ENCODE measurements at places on chromosomes 4 and X.

GRCh38 chrX:132940727-132941327, 17.6 kb downstream of the HS6ST2 start:
- no peak for DNase-seq

DNA sequence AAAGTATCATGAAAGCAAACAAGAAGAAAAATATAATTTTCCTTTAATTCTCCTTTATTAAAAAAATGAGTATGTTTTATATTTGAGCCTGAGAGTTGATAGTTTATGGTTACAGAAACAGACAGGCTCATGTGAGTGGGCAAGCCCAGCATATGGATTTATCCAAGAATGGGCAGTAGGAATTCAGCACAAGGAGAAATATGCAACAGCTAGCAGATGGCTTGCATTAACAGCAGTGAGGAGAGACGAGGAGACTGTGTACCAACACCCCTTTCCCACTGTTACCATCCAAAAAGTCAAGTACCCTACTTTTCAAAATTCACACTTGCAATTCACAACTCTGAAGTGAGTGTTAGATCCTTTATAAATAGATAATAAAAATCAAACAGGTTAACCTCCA, 1760.2 kb upstream of the TENM3 start:
- DNase-seq, result no peak

GRCh38 chr4:54843946-54844345, 186.2 kb downstream of the KIT start:
- no peak for DNase-seq

GRCh38 chr4:88517825-88518224, 5.8 kb downstream of the PYURF start:
- no peak for DNase-seq

DNA sequence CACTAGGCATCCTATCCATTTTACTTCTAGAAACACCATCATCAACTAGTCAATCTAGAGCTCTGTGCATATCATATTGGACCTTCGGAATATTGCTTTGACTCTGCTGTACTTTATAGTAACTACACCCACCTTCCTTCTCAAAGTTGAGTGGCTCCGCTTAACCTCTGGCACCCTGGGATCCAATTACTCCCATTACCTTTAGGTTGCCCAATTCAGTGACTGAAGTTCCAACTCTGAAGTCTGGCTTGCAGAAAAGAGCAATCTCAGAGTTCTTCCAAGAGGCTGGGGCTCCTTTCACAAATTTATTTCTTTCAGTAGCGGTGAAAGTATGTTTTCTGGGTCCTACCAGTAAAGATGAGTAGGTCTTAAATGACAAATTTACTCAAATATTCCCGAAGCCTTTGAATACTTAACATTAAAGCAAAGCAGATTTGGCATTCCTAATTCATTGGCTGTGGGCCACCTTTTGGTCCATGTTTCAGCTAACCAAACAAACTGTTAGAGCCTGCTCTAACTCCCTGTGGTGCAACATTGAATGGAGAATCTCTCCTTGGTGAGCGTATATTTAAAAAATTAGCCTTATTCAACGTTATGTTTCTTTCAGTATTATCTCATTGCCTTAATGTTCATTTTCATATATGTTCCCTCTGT, 1215.8 kb downstream of the RAPGEF2 start:
- DNase-seq, result no peak

GRCh38 chr4:124711471-124712371, 811 bp downstream of the ANKRD50 start:
- peak; percentile 30 for DNase-seq

DNA sequence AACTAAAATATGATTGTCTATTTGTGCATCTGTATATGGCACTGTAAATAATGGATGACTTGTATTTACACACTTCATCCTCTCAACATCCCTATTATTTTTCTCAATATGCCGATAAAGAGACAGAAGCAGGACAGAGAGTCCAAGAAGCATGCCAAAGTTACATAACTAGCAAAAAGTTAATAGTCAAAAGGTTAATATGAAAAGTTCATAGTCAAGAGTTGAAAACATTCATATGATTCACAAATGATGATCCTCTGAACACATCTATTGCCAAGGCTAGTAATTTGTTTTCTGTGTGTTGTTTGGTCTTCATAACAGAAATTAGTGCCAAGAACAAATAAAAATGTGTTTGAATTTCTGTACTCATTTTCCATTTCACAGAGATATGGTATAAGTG, 231.0 kb downstream of the ADAMTS3 start:
- DNase-seq, result no peak

DNA sequence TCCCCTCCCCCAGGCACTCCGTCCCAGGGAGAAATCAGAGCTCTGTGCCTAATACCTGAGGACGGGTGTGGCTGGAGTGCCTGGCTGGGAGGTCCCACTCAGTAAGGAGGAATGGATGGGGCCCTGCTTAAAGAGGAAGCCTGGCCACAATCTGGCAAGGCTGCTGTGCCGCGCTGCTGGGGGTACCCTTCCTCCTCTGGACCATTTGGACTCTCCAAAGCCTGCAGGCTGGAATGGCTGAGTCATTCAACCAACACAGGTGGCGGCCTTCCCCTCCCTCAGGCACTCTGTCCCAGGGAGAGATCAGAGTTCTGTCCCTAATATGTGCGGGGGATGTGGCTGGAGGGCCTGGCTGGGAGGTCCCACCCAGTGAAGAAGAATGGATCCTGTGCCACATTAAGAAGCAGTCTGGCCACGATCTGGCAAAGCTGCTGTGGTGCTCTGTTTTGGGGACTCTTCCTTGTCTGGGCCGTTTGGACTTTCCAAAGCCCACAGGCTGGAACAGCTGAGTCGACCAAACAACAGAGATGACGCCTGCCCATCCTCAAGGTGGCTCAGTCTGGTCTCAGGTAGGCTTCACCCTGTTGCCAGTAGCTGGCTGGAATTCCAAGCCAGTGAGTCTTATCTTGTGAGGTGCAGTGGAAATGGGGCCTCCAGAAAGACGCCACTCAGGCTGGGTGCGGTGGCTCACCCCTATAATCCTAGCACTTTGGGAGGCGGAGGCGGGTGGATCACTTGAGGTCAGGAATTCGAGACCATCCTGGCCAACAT, 127.3 kb upstream of the HUWE1 start:
- no peak for DNase-seq

GRCh38 chrX:48945517-48946348, 11.7 kb downstream of the OTUD5 start:
- peak; percentile 75 for DNase-seq

GRCh38 chr4:121070696-121071639, 1.4 kb downstream of the NDNF start:
- peak; percentile 43 for DNase-seq

- DNase-seq, result no peak
Observed at GRCh38 chr4:103137446-103137827, 37.8 kb upstream of the BDH2 start.

GRCh38 chr4:88908003-88908402, 149.0 kb downstream of the FAM13A start:
- DNase-seq, result no peak

DNA sequence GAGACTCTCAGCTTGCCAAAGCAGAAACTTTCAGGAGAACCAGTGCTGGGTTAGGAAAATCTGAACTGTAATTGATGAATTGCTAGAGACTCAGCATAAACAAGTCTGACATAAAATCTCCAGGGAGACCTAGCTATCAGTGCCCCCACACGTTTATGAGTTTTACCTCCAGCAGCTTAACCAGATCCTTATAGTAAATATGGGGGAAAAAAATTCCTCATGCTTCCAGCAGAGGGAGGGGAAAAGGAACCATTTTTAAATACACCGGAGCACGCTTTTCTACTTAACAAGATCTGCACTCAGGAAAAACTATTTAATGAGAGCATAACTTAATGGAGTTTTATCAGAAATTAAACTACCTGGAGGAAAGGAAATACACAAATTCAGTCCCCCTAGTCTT, 1040.7 kb upstream of the INTU start:
- no peak for DNase-seq

- no peak for DNase-seq
Observed at GRCh38 chr4:661881-662761, 12.0 kb downstream of the ATP5ME start.

DNA sequence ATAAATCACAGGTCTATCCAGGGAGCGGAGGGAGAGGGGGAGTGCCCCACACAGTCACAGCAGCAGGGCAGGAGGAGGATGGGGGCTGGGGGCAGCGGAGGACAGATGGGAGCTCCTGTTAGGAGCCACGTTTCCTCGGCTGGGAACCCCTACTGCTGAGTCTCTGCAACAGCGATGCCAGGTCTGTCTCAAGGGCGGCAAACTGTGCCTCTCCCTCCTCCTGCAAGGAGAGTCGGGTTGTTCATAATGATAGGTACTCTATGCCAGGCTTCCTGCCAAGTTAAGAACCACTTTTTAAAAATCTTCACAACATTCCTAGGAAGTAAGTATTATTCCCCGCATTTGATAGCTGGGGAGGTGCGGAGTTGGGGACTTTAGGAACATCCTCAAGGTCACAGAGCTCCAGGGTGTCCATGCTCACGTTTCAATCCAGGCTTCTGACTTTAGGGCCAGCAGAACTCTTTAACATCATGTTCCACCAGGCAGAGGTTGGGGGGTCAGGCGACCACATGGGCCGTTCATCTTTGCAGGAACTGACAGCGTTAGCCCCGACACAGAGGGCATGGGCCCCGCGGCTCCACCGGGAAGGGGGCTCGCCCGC, 98.3 kb upstream of the MAML3 start:
- DNase-seq, result peak; percentile 15

DNA sequence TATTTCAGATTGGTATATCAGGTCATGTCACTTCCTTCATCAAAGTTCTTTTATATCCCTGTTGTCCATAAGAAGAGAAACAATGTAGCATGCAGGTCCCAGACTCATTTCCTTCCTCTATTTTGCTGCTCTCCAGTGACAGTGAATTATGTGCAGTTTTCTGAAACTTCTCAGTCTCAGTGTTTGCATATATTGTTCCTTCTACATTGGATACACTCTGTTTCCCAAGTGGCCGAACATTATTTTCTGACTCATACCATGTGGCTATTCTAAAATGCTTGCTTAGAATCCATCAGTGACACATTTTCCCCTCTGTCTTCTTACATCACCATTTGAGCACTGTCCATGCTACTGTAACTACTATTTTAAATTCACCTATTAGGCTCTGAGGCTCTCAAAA, 305.7 kb downstream of the PDHA2 start:
- DNase-seq, result no peak

DNA sequence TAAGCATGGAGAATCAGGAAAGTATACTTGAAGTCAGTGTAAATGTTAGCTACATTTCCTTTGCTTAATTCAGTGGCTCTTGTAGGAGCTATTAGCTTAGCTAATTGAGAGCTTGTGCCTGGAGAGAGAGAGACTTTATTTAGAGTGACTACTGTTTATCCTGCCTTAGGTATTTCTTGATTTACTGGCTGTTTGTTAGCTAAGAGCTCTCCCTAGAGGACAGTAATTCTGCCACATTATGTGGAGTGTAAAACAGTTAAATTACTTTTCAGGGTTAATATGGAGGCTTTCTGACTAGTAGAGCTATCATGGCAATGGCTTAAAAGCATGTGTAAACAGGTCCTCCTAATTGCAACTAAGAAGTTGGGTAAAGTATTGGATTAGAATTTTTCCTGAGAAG, 306.5 kb upstream of the TECRL start:
- DNase-seq, result no peak

- DNase-seq, result no peak
Observed at GRCh38 chr4:8307714-8308113, 38.2 kb downstream of the HTRA3 start.

DNA sequence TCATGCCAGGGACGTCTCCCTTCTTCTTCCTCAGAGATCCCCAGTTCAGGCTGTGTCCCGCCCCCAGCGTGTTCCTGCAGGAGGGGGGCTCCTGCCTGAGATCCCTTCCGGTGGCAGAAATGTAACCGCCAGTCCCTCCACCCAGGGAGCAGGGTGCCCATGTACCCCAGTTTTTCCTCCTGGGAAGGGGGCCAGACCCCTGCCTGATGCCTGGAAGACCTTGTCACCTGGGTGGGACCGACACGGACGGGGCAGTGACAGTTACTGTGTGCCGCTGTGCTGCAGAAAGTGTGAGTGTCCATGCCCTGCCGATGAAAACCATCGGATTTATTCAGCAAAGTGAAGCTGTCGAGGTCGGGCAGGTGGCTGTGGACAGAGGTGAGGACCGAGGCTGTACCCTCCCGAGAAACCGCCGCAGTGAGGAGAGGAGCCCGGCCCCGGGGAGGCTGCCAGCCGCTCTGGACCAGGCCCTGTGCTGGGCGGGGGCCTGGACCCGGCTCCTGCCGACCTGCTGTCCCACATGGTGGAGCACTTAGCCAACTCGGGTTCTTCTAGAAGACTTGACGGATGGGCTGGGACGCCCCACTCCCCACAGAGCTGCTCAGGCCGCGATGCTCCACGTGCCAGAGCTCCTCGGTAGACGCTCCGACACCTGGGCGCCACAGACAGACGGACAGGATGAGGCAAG, 36.7 kb upstream of the HMX1 start:
- peak; percentile 1 for DNase-seq

GRCh38 chr4:140806163-140806562, 50.0 kb upstream of the TBC1D9 start:
- DNase-seq, result no peak

GRCh38 chr4:54657551-54658251, at the start of gene KIT:
KIT (plus strand) TSS chr4:54657957; CDS start chr4:54658015, 58 bp downstream.
- DNase-seq, result peak; percentile 28

- DNase-seq, result no peak
Observed at GRCh38 chr4:81506731-81507130, 35.0 kb upstream of the RASGEF1B start.

- DNase-seq, result no peak
Observed at GRCh38 chrX:112751076-112751475, 71.3 kb upstream of the LHFPL1 start.

DNA sequence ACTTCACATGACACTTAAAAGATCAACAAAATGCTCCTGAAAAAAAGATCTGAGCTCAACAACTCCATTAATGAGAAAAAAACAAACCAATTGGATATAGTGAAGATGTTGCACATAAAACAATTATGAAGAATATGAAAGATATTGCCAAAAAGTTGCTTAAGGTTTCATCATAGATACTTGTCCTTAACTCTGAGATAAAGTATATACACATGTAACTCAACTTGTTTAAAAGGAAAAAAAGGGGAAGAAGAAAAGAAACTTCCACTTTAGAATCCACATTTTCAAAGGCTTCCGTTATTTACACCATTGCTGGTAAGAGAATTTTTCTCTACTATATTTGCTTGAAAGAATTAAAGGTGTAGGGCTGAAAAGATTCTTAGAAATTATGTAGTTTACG, 2.7 kb downstream of the AFAP1 start:
- DNase-seq, result no peak

DNA sequence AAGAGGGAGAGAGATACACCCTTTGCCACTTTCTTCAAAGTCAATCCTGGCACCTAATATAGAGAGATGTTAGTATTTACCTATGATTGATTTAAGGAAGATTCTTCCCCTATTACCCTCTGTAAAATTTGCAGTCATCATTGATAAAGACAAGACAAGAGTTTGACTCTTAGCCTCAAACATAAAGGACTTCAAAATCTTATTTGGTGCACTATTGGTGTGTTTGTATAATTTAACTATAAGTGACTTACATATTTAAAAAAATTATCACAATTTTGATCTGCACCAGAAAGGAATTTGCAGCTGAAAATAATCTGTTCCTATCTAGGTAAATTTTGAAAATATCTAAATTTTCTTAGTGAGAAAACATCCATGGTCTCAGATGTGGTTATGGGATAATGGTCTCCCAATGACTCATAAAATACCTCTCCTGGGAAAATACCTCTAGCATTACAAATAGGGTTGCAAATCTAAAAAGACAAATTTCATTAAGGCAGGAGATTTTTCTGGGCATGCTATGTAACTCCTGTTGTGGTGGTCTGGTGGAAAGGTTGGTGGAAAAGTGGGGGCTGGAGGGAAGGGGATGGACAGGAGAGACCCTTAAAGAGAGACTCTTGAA, 173.6 kb upstream of the MED14 start:
- DNase-seq, result no peak

- DNase-seq, result no peak
Observed at GRCh38 chr4:131447883-131448282, 1701.2 kb upstream of the PCDH10 start.

Data from natural killer cell (primary cell).